ENCODE measurements at places on chromosomes 1 and 21.

DNA sequence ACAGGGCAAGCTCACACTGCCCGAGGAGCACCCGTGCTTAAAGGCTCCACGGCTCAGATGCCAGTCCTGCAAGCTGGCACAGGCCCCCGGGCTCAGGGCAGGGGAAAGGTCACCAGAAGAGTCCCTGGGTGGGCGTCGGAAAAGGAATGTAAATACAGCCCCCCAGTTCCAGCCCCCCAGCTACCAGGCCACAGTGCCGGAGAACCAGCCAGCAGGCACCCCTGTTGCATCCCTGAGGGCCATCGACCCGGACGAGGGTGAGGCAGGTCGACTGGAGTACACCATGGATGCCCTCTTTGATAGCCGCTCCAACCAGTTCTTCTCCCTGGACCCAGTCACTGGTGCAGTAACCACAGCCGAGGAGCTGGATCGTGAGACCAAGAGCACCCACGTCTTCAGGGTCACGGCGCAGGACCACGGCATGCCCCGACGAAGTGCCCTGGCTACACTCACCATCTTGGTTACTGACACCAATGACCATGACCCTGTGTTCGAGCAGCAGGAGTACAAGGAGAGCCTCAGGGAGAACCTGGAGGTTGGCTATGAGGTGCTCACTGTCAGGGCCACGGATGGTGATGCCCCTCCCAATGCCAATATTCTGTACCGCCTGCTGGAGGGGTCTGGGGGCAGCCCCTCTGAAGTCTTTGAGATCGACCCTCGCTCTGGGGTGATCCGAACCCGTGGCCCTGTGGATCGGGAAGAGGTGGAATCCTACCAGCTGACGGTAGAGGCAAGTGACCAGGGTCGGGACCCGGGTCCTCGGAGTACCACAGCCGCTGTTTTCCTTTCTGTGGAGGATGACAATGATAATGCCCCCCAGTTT is 1.3 kb downstream of the CELSR2 start:
- DNase-seq, result no peak

GRCh38 chr1:224497714-224498573 is 63.3 kb upstream of the WDR26 start:
- no peak for DNase-seq

DNA sequence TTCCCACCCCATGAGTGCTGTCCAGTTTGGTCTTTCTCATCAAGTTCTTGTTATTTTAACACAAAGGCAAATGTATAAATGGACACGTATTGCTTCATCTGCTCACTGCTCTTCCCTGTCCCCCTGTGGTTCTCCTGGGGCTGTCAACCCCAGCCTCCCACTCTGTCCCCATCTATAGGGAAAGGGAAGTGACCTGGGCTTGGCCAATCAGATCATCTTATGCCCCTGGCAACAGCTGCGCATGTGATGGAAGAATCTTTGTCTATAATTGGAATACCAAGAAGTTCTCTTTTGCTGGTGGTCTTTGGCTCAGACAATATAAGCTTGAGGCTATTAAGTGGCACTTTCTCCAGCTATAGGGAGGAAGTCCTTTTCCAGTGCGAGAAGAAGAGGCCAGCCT is 4.7 kb upstream of the CCSAP start:
- DNase-seq, result no peak

DNA sequence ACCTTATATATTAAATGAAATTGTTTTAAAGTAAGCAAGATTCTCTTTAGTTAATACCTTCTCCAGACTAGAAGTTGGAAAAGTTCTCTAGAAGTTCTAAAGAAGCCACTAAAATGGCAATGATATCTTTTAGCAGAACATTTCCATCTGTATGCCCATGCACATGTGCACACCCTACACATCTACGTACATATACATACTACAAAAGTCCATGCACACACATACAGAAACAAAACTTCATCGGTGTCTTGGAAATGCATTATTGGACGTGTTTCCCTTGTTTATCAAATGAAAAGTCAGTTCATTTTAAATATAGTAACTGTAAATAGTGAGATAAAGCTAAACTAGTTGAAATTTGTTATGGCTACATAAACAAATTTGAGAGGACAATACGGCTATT is 114.4 kb downstream of the KCNT2 start:
- DNase-seq, result no peak

DNA sequence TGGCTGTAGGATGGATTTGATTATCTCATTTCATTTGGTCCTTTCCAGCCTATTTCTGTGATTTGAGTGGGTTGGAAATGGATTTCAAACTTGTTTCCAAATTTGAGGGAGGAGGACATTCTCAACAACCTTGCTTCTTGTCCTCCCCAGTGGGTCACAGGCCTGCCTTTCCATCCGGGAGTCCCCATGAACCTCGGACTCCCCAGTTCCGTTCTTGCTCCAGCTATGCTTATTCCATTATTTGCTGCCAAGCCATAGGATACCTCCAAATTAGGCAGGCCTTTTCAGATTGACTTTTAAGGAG is 97.8 kb downstream of the DUSP10 start:
- no peak for DNase-seq

- DNase-seq, result no peak
These were observed 7.2 kb upstream of the FNBP1L start for GRCh38 chr1:93440706-93441105.

Measured in activated gamma-delta T cell (primary cell).